ENCODE measurements at places on chromosomes 1 and 21.

DNA sequence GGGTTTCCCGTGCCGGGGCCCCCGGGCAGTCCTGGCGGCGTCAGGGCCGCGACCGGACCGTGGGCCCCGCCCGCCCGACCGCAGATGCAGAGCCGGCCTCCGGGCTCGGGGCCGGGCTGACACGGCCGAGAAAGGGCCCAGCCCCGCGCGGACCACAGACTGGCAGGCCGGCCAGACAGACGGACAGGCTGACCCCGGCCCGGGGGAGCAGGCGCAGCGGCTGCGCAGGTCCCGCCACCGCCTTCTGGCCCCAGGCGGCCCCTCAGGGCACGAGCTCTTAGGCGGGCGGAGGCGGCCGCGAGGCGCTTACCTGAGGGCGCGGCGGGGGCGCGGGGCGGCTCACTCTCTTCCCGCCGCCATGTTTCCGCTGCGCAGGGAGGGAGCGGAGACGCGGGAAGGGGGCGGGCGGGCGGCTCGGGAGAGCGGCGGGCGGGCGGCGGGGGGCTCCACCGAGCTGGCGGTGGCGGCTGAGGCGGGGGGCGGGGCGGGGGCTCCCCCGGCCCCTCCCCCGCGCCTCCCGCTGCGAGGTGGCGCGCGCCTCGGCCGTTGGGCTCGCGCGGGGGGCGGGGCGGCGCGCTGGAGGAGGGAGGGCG is at the start of gene SCMH1:
TSS of gene SCMH1 (minus strand) at position 558 of the 593 bp plus-strand sequence. CDS start 56,173 bp downstream, outside the sequence.
- DNase-seq = peak; percentile 58

- DNase-seq = no peak
Observed at GRCh38 chr1:209527993-209528717, 55.4 kb upstream of the CAMK1G start.

DNA sequence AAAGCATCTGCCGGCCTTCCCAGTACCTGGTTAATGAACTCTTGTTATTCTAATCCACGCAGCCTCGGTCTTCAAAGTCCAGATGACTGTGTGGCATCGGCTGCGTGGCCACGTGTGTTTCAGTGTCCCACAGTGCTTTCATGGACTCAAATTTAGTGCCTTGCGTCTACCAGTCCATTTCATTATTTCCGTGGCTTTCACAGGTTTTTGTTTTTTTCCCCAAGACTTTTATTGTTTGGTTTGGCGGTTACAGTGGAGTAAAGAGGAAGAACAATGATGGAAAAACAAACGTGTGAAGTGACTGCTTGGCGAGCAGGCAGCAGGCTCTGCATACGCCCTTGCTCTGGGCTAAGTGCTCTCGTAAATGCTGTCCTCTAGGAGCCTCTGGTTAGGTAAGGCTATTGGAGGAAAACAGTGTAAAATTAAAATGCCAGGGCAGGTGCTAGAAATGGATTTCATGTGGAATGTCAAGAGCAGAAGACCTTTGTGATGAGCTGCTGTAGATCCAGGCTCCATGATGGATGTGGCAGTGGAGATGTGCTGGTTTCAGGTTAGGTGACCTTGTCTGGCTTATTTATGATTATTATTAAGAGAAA is 536.3 kb downstream of the KIF26B start:
- DNase-seq = no peak

DNA sequence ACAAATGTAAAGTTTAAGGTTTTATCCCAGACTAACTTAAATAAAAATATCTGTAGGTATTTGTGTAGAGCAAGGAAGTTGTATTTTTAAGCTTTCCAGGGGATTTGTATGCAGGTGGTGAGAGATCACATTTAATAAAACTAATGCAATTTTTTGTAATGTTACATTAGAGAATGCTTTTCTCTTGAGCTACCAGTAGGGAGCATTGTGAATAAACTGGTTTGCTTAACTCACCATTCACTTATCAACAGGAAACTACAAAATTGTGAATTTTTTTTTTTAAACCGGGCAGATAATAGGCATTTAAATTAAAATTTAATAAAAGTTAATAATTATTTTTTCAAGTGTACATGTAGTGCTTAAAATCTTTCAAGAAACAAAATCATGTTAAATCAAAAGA is 78.6 kb downstream of the IVNS1ABP start:
- peak; percentile 48 for DNase-seq

GRCh38 chr1:76267631-76268030 is 193.1 kb downstream of the ST6GALNAC3 start:
- peak; percentile 49 for DNase-seq

GRCh38 chr1:24151175-24151533 is 8.2 kb upstream of the IL22RA1 start:
- no peak for DNase-seq

- peak; percentile 73 for DNase-seq
Observed at GRCh38 chr1:6028042-6028850, 17.4 kb upstream of the KCNAB2 start.

DNA sequence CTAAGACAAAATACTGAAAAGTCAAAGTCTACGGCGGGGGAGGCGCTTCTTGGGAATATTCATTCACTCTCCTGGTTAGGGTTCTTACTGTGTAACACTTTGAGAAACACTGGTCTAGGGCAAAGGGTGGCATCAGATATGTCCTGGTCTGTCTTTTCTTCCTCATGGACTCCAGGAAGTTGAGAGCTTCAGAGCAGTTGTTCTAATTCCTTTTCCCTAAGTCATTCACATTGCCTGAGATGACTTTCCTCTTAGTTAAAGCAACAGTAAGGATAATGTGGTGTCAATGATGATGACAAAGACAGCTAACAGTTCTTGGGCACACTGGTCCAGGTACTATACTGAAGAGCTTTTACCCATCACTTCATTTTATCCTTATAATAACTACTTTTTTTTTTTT is 27.0 kb downstream of the FGGY start:
- DNase-seq = no peak

DNA sequence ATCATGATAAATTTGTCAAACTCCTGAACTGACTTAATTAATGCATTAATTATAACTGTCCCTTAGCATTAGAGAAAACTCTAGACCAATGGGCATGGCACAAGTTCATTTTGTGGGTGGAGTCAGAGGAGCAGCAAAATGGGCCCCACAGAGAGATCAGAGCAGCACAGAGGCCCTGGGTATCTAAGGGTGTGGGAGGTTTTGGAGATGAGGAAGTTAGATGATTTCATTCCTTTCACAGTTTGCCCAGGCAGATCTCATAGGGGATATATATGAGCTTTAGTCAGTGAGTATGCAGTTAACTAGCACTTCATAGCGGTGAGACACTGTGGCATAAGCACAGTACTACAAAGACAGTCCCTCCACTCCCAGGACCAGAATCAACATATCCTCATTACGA is 117.3 kb downstream of the MAB21L3 start:
- no peak for DNase-seq

DNA sequence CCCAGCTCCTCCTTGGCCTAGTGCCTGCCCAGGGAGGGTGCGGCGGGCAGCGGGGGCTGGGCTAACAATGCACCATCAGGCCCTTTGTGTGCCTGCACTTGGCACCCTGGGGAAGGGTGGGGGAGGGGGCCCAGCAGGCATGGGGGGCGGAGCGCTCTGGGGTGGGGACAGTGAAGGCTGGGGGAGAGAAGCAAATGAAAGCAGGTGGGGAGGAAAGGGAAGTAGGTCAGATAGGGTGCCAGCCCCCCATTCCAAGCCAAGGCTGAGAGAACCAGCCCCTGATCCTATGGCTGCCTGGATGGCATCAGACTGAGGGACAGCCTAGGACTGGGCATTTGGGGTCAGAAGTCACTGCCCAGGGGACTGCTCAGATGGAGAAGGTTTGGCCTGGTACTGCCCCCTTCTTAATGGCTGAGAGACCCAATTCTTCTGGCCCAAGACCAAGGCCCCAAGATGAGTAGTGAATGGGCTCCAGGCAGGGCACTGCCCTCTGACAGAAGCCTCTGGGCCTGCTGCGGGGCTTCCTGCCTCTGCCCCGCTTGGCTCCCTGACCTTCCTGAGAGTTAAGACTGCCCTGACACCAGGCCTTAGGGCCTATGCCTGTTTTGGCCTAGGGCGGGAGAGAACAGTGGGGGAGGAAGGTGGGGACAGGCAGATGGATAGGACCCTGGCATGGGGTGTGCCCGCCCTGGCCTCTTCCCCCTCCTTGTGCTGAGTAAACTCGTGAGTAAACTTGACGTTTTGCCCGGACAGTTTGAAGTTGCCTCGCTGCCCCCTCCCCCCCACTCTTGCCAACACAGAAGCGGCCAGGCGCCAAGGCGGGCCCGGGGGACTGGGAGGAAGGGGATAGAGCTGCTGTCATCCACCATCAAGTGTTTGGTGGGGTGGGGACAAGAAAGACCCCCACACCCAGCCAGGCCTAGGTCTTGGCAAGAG is 2.7 kb downstream of the ZBTB7B start:
- peak; percentile 62 for DNase-seq

DNA sequence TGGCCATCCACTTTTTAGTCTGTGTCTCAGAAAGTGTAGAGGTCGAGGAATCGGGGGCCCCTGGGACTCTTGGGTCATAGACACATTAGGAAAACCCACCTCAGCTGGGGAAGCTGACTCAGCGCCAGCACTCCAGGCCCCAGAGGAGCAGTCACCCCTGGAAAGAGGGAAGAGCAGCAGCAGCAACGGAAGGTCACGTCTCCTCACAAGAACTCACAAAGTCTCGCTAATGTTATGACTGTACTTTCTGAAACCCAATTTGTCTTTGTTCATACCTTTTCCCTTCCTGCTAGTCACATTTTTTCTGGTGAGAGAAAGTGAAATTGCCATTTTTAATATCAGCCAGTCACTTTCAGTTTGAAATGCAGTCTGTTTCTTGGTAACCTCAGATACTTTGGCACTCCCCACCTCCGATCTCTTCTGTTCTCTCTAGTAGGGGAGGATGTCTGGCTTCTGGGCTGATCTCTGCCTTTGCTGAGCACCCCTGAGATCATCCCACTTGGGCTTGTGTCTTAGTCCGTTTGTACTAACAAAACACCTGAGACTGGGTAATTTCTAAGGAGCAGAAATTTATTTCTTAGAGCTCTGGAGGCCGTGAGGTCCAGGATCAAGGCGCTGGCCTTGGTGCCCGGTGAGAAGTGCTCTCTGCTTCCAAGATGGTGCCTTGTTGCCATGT is 6.0 kb upstream of the NLRP3 start:
- peak; percentile 51 for DNase-seq

GRCh38 chr1:1670866-1671265 is 12.1 kb upstream of the CDK11B start:
- DNase-seq = no peak

- no peak for DNase-seq
Observed at GRCh38 chr1:77664939-77665516, 17.4 kb downstream of the ZZZ3 start.

- no peak for DNase-seq
Observed at GRCh38 chr1:227167276-227168101, 150.8 kb downstream of the CDC42BPA start.

GRCh38 chr1:85228972-85229371 is 28.2 kb upstream of the SYDE2 start:
- no peak for DNase-seq

- DNase-seq = no peak
Observed at GRCh38 chr1:178477841-178478240, 18.9 kb downstream of the CLEC20A start.

GRCh38 chr21:37757606-37758376 is 158.5 kb downstream of the KCNJ6 start:
- DNase-seq = no peak

DNA sequence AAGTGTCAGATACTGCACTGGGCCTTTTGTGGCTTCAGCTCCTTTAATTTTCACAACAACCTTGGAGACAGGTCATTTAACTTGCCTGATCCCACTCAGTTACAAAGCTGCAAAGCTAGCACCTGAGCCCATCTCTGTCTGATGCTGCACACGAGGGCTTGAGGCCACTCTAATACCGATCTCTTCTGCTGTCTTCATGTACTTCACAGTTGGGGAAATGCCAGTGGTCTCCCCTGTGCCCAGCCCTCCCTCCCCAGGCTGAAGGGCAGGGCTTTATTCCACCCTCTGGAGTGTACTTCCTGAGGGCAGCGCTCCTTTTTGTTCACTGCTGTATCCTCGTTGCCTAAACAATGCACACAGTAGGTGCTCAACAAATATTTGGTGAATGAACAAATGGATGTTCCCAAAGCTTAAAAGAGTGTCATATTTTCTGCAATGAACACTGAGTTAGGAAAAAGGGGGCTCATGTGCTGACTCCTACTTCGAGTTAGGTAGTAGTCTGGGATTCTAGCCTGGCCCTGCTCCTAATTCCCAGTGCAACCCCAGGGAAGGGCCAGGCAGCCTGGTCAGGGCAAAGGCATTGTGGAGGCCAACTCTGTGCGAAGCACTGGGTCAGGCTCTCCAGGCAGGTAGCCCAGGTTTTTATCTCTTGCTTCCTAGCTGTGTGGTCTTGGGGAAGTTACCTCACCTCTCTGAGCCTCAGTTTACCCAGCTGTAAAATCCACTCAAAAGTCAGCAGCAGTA is 1.1 kb downstream of the TMCO4 start:
- DNase-seq = no peak

- DNase-seq = no peak
Observed at GRCh38 chr21:41597227-41597626, 89.3 kb upstream of the TMPRSS2 start.

DNA sequence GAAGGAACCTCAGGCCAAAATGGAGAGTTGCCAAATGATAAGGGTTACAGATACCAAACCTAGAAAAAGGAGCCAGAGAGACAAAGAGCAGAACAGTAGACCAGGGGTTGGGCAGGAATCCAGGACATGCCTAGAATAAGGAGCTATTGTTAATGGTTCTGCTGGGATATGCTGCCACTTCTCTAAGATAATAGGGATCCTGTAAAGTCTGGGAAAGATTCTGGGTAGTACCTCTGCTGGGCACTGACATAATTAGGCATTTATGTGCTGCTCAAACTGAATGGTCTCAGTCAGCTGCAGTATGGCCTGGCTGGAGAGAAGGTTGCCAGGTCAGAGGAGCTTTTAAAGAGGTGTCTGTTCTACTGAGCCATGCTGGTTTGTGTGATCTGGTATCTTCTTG is 19.9 kb upstream of the NRIP1 start:
- DNase-seq = no peak

GRCh38 chr1:11072216-11072917 is 12.5 kb upstream of the SRM start:
- no peak for DNase-seq

GRCh38 chr1:6917067-6917466 is 131.8 kb downstream of the CAMTA1 start:
- DNase-seq = no peak

GRCh38 chr1:237041795-237042525 is at the start of gene RYR2:
Gene RYR2, plus strand, starts transcription at chr1:237042184. Its CDS starts 338 bp downstream, at chr1:237042522.
- DNase-seq = no peak

- no peak for DNase-seq
Observed at GRCh38 chr1:177200290-177200689, 29.5 kb downstream of the BRINP2 start.

DNA sequence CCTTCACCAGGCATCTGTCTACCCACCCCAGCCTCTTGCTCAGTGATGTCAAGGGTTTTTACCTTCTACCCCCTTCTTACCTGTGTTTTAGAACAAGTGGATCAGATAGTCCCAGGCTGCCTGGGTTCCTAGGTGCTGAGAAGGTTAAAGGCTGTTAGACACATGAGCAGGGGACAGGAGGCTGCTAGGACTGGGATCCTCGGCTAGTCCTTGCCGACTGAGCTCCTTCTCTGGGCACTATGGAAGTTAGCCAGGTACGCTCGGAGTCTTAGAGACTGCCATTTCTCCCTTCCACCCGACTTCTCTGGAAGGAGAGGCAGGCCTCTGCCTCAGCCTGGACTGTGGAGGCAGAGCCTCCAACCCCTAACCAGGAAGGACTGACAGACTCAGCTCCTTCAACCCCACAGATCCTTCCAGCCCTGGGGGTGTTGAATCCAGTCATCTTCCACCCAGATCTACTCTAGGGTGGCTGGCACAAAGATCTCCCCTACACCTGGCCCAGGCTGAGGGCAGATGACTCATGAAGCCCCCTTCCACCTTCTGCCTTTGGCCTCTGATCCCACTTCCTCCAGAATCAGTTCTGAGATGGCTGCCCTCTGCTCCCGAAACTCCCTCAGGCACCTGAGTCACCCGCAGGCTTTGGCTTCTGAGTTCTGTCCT is at the start of gene DYNLT4:
TSS of gene DYNLT4 (minus strand) at position 648 of the 660 bp plus-strand sequence. CDS start 683 bp downstream, outside the sequence.
- DNase-seq = no peak

- DNase-seq = no peak
Observed at GRCh38 chr1:55702064-55702463, 486.9 kb upstream of the USP24 start.
